ENCODE measurements at places on chromosomes 3 and 15.

GRCh38 chr15:33158366-33158765, 36.1 kb downstream of the FMN1 start:
- DNase-seq: no peak

DNA sequence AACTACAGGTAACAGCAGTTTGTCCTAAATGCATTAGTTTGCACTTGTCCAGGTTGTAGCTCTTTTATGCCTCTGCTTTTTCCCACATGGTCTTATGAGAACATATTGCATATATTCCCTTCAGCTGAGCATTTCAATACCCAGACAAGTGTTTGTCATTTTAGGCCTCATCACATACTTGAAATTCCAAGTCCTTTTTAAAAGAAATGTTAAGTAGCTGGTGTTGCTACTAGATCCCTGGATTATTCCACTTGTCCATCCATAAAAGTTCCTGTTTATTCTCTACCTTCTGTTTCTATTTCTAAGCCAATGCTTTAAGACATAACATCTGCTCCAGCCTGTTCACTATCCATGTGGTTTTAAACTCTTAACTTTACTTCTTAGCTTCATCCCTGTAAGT, 128.4 kb downstream of the NECTIN3 start:
- DNase-seq: no peak

- no peak for DNase-seq
Measured at GRCh38 chr15:47987461-47987860, 133.3 kb upstream of the SLC24A5 start.

DNA sequence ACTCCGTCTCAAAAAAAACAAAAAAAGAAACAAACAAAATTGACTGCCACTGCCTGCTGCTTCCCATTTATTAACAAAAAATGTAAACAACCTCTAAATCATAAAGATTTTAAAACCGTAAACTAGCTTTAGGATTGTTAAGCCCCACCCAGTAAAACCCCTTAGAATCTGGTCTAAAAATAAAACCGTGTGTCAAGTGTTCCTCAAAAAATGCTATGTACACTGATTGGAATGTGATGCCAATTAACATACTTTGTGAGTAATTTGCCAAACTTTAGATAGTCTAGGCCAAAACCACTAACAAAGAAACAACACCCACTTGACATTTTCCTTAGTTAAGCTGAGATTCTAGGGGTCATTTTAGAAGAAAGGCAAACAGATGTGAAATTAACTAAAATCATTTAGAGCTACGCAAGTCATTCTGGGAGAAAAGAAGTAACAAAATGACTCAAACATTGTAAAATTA, 5.3 kb downstream of the RAF1 start:
- DNase-seq: no peak

DNA sequence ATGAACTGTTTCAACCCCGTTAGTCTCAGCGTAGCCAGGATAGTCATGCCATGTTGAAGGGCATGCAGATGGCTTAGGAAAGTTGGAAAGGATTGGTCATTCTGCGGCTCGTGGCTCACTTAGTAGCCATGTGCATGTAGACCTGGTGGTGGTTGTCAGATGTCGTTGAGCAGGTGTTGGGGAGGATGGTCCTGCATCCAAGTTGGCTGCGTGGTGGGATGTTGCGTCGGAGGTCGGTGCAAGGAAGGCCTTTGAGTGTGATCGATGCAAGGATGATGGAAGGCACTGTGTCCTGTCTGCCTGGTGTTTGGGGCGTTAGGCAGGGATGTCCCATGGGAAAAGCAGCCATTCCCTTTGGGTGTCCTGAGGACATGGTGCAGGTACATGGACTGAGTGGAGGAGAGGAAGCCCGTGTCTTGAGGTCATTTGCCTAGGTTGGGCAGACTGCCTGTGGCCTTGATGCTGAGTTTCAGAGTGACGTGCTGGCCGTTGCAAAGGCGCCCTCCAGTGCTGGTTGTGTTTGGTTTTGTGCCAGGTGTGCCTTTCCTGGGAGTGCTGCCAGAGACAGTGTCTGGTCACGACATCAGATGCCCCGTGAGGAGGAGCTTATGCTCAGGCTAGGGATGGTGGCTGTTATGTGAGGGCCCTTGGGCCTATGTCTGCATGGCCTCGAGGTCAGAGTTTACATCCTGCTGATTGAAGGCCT, 103.4 kb downstream of the SNRPN start:
- no peak for DNase-seq

- DNase-seq: no peak
Measured at GRCh38 chr15:100235030-100235617, 106.7 kb downstream of the ADAMTS17 start.

- DNase-seq: no peak
Measured at GRCh38 chr3:69729147-69729919, 9.9 kb upstream of the MITF start.

GRCh38 chr3:51343918-51344687, 41.0 kb upstream of the MANF start:
- no peak for DNase-seq

DNA sequence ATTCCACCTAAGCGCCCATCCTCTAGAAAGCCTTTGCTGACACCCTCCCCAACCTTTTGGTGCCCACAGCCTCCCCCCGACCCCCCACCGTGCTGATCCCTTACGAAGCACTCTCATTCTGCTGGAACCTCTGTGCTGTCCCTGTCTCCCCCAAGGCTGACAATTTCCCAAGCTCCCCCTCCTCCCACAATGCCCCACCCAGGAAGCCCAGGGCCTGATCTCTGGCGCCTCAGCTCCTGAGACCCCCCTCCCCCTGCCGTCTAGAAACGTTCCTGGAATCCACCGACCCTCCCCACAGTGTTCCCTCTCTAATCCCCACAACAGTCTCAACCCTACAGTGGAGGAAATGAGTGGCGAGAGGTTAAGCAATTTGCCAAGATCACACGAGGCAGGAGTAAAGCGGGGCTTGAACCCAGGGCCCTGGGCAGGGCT, 18.3 kb downstream of the MYL3 start:
- no peak for DNase-seq

DNA sequence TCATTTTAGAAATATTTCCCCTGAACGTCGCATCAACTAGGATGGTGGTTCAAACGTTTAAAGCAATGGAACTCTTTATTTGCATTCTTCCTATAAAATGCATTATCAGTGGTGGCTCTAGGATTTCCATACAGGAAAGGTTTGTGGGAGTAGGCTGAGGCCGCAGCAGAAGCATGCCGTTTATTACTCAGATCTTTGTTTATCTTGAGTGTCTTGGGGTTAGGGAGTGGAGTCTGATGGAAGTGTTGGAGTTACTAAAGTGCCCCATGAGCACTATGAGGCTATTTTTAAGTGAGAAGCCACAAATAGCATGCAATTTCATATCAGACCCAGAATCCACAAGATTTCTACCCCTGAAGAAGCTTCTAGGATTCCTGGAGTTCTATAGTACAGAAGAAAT, 26.2 kb downstream of the ATOSA start:
- no peak for DNase-seq

- no peak for DNase-seq
Measured at GRCh38 chr3:134134698-134135415, 105.1 kb upstream of the SLCO2A1 start.

DNA sequence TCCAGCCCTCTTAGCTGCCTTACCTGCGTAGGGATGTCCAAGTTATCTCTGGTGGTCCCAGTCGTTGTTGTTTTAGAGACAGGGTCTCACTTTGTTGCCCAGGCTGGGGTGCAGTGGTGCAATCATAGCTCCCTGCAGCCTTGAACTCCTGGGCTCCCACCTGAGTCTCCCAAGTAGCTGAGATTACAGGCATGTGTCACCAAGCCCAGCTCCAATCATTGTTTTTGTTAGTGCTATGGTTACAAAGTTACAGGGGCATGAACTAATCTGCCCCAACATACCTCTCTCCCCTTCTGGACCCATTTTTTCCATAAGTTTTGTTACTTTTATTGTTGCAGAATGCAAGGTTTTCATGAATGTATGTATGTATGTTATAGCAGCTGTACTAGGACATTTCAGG, 54.7 kb downstream of the CTDSPL2 start:
- DNase-seq: no peak

DNA sequence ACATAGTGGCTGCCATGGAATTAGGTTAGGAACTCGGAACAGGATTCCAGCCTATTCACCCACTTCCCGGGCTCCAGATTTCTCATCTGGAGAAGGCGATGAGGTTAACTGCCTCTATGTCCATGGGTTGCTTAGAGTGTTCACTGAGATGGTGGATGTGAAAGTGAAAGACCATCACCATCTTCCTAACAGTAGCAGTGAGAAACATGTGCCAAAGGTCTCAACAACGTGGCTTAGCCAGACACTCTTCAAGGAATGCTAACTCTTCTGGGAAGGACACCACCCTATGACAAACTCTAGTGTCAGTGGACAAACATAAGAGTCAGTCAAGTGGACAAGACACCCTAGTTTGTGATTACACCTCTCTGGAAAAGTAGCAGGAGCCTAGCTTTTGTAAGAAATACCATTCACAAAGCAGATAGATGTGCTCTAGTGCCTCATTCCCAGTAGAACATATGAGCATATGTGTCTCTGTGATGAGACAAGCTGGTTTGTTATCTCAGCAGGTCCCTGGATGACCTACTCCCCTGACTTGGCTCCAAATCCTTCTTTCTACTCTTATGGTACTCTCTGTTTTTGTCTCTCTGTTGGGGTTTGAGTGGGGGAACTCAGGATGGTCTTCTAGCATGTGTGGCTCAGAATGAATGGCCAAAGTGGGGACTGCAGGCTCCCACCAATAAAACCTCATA, 210.2 kb upstream of the WNT5A start:
- no peak for DNase-seq

- DNase-seq: no peak
Measured at GRCh38 chr3:100033184-100033583, 81.1 kb downstream of the FILIP1L start.

DNA sequence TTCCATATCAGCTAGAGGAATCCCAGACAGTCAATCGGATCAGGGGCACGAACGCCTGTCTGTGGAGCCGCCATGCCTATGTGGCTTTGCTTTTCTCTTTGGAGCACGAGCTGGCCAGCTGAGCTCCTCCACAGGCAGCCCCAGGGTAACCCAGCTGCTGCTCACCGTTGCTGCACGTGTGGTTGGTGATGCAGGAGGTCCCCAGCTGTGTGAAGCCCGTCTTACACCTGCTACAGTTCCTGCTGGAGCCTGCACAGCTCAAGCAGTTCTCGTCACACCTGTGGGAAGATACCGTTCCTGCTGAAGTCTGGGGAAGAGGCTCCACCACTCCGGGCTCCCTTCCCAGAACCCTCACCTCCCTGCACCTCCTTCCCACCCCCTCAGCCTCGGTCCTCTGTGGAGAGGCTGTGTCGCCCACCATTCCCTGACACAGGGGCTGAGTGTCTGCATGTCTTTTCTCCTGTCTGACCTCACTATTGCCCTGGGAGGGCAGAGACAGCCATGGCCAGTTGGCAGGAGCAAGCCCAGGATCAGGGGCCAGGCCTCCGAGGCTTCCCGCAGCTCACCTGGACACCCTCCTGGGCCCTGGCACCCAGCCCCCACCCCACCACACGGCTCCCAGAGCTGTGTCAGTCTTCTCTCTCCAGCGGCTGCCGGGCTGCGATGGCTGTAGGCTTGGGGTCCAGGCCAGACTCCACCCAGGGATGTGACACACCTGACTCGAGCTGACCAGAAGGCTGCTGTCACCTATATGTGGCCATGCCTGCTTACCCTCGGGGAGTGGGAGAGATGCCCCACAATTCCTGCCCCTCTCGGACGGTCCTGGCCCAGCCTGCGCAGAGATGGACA, 12.2 kb upstream of the SNRPA1 start:
- DNase-seq: no peak

- DNase-seq: no peak
Measured at GRCh38 chr15:23758891-23759290, 71.8 kb upstream of the NDN start.

DNA sequence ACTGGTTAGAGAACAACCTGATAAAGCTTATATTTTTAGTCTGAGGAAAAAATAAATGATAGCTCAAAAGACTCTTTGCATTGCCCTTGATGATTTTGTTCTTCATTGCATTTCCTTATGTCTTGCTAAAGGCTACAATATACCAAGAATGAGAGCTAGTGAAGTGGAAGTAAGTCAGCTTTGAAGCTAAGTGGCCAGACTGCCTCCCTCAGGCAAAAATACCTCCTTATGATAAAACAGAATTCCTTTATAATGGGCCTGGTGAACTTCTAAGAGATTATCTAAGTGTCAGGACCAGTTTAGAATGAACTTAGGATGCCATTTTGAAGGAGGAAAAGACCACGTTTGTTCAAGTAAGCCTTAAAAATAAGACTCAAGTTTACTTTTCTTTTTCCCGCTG, 678.4 kb downstream of the ROBO2 start:
- DNase-seq: no peak

GRCh38 chr3:52292247-52293065, 4.8 kb downstream of the GLYCTK start:
- no peak for DNase-seq

- no peak for DNase-seq
Measured at GRCh38 chr15:80831606-80832224, 52.5 kb downstream of the CEMIP start.

DNA sequence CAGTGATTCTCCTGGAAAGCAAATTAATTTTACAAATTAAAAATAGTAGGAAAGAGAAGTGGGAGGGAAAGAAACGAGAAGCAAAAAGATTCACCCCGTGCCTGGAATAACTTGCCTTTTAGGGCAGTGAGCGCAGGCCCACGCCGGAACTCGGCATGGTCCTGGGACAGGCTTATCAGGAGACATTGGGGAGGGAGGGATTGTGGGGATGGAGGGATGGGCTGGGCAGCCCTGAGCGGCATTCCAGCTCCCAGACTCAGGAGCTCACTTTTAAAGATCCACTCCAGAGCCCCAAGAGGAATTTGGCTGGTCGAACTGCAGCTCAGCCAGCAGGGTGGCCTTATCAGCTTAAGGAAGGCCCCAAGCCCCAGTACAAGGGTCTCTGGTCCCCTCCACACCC, 117.9 kb downstream of the ADCY5 start:
- no peak for DNase-seq

GRCh38 chr3:141686466-141687291, 51.4 kb upstream of the RNF7 start:
- peak; percentile 70 for DNase-seq

- no peak for DNase-seq
Measured at GRCh38 chr3:72151465-72152238, 366.7 kb upstream of the PROK2 start.

GRCh38 chr3:176939022-176939817, 258.1 kb downstream of the TBL1XR1 start:
- DNase-seq: peak; percentile 91

- DNase-seq: no peak
Measured at GRCh38 chr3:71521940-71522876, 61.3 kb downstream of the FOXP1 start.

- DNase-seq: peak; percentile 6
Measured at GRCh38 chr15:52112203-52112750, 298 bp downstream of the BCL2L10 start.

GRCh38 chr3:127226946-127227842, 34.3 kb downstream of the PRR23E start:
- DNase-seq: no peak

DNA sequence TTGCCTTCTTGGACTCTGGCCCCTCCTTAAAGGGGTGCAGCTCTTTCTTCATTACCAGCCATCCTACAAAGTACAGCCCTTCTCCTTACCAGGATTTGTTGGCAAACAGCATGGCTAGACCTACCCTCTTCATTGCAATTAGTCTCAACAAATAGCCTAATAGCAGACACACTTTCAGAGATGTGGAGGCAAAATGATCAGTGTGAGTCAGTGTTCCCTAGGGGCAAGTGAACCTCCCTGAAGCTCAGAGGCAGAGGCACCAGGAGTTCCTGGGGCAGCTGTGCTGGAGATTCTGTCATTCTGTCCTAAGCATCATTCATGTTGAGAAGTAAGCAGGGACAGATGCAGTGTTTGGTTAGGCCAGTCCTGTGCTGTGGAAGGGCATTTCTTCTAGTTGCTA, 14.6 kb upstream of the MECOM start:
- DNase-seq: no peak

GRCh38 chr3:113659996-113660395, 36.4 kb downstream of the USF3 start:
- no peak for DNase-seq
